ENCODE measurements at places on chromosomes 3 and 15.

GRCh38 chr3:9690451-9691450, 12.9 kb upstream of the CPNE9 start:
- no peak for DNase-seq

- DNase-seq = no peak
Observed at GRCh38 chr3:47070770-47071169, 91.3 kb downstream of the NBEAL2 start.

DNA sequence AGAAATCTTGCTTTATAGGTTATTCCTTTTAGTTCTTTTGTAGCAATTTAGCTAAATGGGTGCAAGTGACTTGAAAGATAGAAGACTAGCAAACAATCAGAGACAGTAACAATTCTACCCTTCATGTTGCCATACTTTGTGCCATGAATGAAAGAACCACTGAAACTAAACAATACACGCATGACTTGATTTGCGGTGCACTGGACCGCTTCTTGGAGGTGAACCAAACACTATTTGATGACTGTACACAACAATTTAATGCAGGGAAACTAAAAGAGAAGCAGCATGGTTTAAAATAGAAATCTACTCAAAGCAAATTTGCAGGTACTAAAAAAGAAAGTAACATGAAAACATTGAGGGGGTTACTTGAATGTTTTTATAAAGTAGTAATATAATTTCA, 331.0 kb upstream of the RARB start:
- DNase-seq = no peak

DNA sequence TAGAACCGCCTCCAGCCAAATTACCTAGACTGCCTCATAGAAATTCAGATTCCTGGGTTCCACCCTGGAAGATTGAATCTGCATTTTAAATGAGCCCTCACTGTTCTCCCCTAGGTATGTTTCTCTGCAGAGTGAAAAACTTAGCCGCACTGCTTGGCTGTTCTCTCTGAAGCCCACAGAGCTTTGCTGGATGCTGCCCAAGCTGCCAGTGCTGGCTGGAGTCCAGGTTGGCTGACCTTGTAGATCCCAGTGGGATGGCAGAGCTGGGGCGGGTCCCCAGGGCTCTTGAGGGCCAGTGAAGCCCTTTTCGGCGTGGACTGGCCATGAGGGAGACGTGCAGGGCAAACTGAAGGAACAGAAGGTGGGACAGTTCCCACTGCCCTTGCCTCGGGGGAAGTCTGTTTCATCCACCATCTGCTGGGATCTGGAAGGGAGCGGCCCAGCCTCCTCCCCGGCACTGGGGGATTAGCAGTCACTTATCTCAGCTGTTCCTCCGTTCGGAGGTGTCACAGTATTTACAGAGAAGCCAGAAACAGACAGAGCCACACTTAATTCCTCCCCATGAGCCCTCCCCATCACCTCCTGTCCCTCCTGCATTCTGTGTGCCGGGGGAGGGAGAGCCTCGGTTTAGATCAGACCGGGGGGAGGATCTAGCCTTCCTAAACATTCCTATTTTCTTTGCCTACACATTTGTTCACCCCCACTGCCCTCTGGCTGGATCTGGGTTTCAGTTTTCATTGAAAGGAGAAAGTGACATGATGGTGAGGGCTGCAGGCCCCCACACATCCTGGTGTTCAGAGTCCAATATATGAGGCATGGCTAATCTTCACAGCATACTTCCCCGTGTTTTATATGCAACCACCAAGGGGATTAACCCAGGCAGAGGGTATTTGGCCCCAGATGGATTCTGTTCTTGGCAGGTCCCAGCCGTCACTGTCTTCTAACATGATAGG, 4.1 kb upstream of the ACTC1 start:
- no peak for DNase-seq

DNA sequence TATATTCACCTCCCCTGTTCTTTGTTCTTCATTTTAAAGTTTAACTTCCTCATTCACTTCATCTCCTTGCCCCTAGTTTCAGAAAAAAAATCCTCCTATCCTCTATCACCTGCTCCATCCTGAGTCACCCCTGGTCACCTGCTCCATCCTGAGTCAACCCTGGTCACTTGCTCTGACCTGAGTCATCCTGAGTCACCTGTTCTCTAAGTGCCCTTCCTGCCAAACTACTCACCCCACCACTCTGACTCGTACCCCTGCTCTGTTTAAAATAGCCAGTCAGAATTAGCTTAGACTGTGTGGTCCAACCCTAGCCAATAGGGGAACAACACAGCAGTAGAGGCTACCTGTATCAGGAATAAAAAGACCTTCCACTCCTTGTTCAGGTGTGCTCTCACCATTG, 716.9 kb downstream of the ZBBX start:
- DNase-seq = no peak

GRCh38 chr3:126348308-126348920, 8.8 kb downstream of the KLF15 start:
- DNase-seq = no peak

GRCh38 chr15:94387442-94387841, 156.1 kb downstream of the MCTP2 start:
- DNase-seq = no peak

DNA sequence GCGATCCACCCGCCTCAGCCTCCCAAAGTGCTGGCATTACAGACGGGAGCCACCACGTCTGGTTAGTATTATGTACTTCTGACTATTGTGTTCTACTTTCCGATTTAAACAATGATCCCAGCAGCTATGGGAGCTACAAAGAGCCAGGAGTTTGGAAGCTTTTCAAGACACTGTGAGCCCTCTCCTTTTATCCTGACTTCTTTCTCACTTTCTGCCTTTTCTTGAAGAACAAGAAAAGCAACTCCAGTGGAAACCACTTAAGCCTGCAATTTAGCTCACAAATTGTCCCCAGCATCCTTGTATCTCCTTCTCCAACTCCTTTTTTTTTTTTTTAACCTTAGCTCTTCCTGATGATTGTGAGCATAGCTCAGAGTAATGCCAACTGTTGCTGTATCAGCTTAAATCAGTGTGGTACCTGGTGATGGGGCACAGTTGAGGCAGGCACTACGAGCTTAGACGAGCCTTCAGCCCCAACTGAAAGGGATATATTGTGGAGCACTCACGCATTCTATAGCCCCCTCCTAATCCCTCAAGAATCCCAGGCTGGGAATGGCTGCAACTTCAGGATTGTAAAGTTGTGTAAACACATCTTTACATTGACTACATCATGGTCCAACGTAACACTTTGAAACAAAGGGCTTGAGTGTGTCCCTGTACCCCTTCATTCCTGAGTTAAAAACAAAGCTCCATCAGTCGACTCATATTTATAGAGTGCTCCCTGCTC, 677.0 kb downstream of the FHIT start:
- no peak for DNase-seq

- no peak for DNase-seq
Observed at GRCh38 chr3:33681667-33682066, 36.4 kb downstream of the CLASP2 start.

- no peak for DNase-seq
Observed at GRCh38 chr15:43880406-43881194, 53.8 kb downstream of the WDR76 start.

DNA sequence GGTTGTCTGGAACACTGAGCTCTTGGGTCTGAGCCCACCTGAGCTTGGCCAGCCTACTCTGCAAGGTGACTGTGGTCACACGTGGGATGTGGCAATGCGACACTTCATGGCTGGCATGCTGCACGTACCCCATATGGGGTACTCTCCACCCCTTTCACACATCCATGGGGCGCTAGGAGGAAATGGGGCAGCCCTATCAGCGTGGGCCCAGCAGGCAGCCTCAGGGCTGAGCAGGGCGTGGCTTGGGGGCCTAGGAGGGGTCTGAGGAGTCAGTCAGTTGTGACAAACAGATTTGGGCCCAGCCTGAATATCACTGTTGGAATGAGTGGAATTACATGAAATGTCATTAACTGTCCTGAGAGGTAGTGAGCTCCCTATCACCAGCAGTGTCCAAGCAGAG, 82.3 kb upstream of the LINGO1 start:
- DNase-seq = no peak

DNA sequence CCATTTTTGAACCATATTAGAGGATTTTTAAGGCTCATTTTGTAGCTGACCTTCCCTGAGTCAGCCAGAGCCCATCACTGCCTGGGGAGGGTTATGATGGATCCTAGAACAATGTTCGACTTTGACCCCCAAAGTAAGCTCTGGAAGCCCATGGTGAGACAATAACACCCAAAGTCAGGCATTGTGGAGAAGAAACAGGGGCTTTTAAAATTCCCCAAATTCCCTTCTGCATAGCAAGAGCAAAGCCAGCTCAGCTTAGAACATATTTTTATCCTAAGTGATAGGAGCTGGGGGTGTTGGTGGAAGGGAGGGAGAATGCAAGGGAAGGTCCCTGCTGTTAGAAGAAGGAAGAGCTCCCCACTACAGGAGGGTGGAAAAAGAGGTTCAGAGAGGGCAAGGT, 4.0 kb downstream of the ITGA11 start:
- DNase-seq = no peak

- no peak for DNase-seq
Observed at GRCh38 chr3:131699001-131699400, 196.2 kb upstream of the MRPL3 start.

DNA sequence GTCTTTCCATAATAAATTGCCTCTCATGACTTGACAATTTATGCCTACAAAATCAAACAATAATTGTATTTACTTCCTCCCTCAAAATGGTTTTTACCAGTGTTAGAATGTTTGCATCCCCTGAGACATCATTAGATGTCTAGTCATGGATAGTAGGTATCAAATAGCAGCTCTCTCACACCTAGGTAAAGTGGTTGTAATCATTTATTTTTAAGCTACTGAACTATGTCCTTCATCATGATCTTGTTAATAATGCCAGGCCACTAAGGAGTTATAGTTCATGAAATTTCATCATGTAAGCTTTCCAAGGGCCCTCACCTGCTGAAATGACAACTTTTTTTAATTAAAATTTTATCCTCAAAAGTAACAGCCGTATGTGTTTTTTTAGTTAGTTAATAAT, 134.1 kb downstream of the ARPP21 start:
- no peak for DNase-seq

DNA sequence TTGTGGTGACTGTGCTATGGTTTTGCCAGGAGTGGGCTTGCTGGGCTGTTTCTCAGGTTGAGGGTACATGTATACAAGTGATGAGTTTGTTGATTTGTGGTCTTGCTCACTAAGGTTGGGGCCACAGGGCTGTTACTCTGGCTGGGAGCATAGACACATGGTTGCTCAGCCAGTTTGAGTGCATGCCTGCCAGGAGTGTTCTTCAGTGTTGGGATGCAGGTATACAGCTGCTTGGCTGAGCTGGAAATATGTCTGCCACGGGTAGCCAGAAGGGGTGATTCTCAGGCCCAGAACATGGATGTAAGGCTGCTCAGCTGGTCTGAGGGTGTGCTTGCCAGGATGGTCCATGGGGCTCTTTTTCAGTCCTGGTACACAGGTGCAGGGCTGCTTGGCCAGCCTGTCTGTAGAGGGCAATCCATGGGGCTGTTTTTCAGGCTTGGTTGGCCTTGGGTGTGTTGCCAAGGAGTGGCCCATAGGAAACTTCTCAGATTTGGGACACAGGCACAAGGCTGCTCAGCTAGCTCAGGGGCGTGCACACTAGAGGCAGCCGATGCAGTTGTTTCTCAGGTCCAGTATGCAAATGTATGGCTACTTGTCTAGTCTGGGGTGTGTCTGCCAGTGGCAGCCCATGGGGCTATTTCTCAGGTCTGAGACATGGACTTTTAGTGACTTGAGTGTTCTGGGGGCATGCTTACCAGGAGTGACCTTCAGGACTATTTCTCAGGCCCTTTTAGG, 5.3 kb upstream of the ARHGAP31 start:
- DNase-seq = no peak

DNA sequence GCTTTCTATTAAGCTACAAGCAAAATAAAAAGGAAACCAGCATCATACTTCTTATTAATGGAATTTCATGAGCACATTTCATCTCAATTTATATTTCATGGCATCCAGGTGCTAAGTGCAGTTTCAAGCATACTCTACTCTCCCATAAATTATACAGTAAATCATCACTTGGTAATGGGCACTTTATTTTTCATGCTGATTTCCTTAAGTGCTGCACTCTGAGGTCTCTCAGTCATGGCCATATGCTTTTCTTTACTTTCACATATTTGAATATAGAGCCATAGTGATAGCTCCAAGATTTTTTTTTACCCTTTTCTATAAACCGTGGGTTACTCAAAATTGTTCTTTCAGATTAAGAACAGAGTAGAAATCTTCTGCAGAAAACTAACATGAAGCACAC, 1505.7 kb upstream of the CADM2 start:
- DNase-seq = no peak

GRCh38 chr3:160130071-160130470, 95.2 kb upstream of the C3orf80 start:
- DNase-seq = no peak

DNA sequence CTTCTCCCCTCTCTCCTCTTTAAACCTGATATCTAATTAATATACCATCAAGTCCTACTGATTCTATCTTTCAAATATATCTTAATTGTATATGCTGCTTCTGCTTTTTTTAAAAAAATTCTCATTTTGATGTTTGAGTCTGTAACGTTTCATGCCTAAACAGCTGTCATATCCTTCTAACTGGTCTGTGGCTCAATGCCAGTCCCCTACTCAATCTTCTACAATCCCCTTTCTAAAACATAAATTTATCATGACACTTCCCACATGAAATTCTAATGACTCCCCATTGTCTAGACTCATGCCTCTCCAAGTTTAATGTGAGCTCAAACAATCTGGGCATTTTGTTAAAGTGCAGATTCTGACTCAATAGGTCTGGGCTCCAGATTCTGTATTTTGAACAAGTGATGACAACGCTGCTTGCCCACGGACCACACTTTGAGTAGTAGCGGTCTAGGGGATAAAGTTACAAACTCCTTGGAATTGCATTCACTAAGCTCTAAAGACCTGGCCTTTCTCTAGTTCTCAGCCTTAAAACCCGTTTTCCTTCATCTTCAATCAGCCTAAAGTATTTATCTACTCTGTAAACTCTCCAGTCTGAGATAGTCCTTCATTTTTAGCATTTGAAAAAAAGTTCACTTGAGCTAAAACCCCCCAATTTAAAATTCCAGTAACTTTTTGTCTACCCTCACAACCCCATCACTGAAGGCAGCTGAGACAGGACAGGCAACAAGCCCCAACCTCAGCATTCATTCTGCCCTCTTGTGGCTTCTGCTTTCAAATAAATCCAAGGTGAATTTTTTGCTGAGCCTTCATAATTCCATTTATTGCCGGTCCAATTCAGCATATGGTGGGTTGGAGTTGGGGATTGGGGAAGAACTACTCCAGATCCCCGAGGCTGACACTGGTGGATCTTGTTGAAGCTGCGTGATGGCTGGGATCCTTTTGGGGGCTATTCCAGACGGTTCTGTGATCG, 88.1 kb upstream of the THRB start:
- DNase-seq = no peak

DNA sequence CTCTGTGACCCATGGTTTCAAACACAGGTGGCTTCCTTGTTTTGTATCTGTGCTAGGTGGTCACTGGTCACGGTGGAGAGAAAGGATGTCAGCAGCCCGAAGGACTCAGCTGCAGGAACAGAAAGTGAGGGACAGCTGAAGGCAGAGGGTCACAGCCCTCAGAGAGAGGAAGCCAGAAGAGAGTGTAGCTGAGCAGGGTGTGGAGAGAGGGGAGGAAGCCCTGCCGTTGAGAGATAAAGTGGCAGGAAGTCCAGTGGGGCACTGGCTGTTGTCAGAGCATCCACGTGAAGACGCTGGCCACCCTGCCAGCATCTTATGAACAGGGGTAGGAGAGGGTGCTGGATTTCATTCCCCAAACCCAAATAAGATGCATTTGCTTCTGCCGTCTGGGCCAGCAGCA, 36.9 kb downstream of the LIMD1 start:
- DNase-seq = no peak

Measured in T-helper 2 cell treated with Interferon-gamma antibody and Interleukin-4, amounts not matched to agents 5 μg/mL and 100 μg/mL, for 36 hours (primary cell).